ENCODE measurements at places on chromosomes 5 and 9. TPM values are rescaled to one million over a fixed set of nuclear protein-coding genes. Genes with fewer than 3 reads are reported as not detected.

- DNase-seq = no peak
Observed at GRCh38 chr9:34572628-34573027, 16.9 kb downstream of the CNTFR start.

DNA sequence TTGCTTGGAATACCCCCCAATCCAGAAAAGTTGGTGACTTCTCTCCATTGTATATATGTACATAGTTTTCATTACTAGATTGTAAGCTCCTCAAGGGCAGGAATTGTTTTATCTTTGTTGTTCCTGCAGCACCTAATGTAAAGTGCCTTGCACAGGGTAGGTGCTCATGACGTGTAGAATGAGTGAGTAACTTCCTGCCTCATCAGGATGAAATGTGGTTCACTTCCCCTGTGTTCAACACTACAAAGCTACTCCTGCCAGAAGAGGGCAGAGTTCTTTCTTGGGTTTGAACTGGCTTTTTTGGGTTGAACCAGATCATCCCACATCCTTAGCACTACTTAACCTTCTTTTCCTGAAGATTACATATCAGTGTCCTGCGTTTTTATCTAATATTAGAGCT, 23.9 kb downstream of the GTF3C4 start:
- DNase-seq = peak; percentile 24

The WWC1 gene
- 0.36 TPM for polyA plus RNA-seq

DNA sequence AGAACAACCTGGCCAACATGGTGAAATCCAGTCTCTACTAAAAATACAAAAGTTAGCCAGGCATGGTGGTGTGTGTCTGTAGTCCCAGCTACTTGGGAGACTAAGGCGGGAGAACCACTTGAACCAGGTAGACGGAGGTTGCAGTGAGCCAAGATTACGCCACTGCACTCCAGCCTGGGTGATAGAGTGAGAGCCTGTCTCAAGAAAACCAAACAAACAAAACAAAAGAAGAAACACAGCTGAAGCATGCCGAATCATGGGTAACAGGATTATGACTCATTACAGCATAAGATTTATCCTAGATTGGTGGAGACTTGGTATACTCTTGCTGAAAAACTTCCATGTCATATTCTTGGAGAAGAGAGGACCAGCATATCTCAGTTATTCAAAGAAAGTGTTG, 236.7 kb upstream of the CCNH start:
- DNase-seq = no peak

The RALGPS1 gene
- 20.7 TPM for polyA plus RNA-seq

DNA sequence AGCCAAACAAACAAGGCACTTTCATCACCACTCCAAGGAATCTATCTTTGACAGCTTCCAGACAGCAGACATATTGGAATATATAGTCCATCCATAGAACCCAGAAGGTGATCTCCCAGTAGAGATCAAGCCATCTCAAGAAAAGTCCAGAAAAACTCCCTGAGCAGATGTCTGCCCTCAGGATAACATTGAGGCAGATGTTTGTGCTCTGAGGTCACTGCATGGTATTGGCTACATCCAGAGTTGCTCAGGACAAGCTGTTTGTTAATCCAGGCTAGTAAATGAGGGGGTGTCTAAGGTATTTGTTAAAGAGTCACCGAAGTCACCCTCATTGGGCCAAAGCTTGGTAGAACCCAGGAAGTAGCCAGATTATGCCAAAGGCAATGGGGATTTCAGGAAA, 556.3 kb upstream of the KLF4 start:
- DNase-seq = no peak

GRCh38 chr5:14829396-14829795, 42.2 kb downstream of the ANKH start:
- no peak for DNase-seq

The C5orf58 gene
- not detected for polyA plus RNA-seq

GRCh38 chr5:38291355-38291754, 33.0 kb downstream of the EGFLAM start:
- DNase-seq = no peak

DNA sequence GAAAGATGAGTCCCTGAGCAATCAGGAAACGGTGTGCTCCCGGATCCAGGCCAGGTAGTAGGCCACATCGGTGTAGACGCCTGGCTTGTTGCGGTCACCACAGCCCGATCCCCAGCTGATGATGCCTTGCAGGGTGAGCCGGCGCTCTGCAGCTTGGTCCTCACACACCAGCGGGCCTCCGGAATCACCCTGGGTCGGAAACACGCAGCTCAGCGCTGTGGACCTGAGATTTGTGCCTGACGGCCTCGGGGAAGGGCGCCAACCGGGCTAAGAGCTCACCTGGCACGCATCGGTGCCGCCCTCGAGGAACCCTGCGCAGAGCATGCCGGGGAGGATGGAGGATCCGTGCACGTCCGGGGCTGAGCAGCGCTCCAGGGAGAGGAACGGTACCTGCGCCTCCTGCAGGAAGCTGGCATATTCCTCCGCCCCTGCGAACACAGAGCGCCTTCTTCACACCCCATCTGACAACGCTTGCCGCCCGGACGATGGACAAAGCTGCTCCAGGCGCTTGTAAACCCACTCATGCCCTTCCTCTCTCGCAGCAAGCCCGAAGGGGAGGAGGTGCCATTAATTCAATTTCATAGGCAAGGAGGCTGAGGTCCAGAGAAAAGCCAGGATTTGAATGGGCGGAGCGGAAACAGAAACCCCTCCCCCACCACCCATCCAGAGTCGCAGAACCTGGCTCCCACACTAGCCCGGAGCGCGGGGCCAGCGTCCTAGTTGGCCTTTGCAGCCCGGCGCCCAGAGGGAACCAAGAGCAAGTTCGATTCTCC, 2.0 kb upstream of the PFN3 start:
- peak; percentile 73 for DNase-seq

The ACTL7A gene
- polyA plus RNA-seq = not detected

GRCh38 chr9:109437286-109437685, 60.8 kb downstream of the PTPN3 start:
- DNase-seq = no peak

The DIPK1B gene
- polyA plus RNA-seq = 9.6 TPM

DNA sequence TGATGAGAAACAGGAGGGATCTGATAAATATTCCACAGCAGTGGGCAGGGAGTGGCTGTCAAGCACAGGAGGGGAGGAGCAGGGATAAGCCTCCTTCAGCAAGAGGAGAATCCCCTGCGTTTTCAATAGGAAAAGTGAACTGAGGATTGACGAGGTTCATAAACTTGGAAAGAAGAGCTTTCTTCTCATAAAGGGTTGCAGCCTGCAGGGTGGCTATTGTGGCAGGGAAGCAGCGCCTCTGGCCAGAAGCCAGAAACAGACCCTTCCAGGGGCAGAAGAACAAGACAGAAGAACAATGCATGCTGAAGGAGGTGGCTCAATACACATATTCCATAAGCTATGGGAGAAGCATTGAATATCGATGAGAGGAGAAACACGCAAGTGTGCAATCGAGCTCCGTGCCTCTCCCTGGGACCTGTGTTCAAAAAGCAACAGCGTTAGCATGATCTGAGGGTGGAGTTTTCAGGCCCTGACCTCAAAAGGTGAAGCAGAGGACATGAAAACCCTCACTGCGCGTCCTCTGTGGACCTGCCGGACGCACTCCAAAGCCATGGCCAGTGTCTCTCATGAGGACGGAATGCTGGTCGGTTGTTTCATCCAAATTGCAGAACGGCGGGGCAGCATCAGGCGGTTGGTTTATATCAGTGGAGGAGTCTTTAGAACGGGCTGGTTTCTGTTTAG, 67.6 kb downstream of the ANKRD33B start:
- DNase-seq = no peak

DNA sequence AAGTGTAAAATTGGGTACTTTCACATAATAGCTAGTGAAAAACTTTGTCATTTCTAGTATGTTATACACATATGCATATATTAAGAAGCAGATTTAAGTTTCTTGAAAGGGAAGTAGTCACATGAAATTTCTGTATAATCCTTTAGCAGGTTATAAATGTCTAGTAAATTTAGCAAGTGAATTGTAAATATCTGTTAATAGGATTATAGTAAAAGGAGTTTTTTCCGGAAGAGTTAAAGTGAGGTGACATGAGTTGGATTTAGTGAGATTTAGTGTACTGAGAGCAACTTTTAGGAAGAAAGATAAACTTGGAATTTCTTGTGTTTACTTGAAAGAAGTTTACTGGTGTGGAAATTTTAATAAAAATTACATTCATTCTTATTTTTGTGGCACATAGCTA, 38.4 kb downstream of the SPIN1 start:
- DNase-seq = no peak

DNA sequence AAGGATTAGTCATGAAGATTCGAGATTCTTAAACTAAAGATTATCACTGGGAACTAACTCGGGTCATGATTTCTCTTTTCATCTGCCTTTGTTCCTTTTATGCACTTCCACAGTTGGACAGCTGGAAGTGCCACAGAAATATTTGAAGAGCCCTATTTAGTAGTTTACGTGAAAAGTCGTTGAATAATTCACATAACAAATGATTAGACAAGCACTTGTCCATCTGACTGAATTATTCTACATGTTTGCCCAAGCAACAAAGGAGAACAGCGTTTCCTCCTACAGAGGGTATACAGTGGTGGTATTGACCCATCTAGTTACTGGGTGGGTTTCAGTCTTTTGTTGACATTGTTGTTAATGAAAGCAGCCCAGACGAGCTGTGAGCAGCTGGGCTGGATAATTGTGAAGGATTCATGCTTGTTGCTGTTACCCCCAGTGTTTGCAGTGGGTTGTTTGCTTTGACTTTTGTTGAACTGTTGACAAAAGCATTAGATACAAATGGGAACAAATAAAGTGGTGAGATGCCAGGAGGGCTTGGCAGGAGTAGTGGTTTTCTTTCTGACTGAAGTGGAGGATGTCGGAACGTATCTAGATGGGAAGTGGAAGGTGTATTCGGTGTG, 96.2 kb downstream of the TLE4 start:
- no peak for DNase-seq

- no peak for DNase-seq
Observed at GRCh38 chr9:38051780-38052546, 17.1 kb downstream of the SHB start.

DNA sequence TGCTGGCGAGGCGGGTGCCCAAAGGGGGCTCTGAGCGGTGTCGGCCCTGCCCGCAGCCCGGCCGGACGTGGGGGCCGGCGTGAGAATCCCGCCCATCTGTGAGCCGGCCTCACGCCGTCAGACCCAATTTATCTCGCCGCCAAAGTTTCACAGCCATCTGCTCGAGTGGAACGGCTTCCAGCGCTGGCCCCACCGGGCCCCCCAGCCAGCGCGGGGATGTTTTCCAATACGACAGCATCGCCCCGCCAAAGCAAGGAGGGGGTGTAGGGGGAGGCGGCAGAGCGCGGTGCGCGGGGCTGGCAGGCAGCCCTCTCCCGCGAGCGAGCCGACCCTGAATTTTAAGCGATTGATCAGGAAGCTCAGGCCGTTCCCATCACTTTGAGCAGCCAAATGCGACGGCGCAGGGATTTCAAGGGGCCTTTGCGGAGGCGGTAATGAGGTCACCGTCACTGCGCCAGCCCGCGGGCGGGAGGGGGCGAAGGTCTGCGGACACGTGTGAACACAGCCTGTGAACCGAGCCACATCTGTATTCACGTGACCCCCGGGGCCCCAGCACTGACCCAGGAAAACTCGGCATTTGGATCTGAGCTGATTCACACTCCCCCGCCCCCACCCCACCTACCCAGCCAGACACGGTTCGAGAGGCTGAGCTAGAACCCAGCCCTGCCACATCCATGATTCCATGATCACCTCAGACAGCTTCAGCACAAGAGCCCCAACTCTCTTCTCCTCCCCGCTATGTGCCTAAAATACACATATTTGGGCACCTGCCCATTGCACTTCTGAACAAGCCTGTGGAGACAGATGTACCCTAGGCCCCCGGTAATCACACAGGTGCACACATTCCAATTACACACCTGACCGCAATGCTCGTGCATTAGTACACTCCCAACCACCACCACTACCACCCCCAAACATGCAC, 47.8 kb upstream of the PSD2 start:
- peak; percentile 80 for DNase-seq

DNA sequence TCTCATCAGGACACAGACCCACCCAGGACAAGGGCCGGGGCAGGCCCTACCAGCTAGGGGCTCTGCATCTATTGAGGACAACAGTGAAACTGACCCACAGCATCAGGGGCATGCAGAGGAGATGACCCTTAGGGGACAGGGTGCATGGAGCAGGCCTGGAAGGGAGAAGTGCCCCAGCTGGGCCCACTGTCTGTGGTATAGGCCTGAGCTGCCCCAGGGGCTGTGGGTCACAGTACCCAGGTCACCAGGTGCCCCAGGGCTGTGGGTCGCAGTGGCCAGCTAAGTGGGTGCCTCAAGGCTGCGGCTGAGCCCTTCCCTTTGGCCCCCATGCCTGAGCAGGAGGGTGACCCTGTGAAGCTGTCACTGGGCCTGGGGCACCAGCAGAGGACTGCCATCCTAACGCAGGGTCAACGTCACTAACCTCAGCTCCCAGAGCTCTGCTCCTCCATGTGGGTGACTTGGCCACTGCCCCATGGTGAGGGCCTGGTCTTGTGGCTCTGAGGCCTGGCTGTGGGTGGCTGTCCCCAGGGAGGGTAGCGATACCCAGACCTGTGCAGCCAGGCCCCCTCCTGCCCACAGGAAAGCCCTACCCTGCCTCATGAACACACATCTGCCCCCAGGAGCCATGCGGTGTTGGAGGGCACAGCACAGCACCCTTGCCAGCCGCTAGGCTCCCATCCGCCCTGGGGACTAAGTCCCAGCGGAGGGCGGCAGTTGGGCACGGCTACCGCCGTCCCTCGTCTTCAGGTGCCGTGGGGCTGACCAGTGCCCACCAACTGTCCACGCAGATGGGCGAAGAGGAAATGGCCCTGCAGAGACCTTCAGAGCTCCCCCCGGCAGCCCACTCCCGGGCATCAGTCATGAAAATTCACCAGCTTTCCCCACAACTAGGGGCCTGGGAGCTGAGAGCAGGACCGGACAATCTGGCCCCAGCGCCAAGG, 4.9 kb downstream of the EDF1 start:
- DNase-seq = no peak

- DNase-seq = no peak
Observed at GRCh38 chr9:105191508-105192121, 52.8 kb upstream of the SLC44A1 start.

GRCh38 chr9:132717326-132717945, 47.2 kb downstream of the GTF3C4 start:
- DNase-seq = no peak
